ENCODE measurements at places on chromosomes 16 and 17.

GRCh38 chr17:79017546-79018369 lies 6.2 kb upstream of the C1QTNF1 start:
- H3K36me3 ChIP-seq, result no peaks in the 10 kb centered on the region
- DNase-seq, result no peak
- H3K27me3 ChIP-seq, result no peaks in the 10 kb centered on the region
- H3K4me1 ChIP-seq, result no peaks in the 10 kb centered on the region

DNA sequence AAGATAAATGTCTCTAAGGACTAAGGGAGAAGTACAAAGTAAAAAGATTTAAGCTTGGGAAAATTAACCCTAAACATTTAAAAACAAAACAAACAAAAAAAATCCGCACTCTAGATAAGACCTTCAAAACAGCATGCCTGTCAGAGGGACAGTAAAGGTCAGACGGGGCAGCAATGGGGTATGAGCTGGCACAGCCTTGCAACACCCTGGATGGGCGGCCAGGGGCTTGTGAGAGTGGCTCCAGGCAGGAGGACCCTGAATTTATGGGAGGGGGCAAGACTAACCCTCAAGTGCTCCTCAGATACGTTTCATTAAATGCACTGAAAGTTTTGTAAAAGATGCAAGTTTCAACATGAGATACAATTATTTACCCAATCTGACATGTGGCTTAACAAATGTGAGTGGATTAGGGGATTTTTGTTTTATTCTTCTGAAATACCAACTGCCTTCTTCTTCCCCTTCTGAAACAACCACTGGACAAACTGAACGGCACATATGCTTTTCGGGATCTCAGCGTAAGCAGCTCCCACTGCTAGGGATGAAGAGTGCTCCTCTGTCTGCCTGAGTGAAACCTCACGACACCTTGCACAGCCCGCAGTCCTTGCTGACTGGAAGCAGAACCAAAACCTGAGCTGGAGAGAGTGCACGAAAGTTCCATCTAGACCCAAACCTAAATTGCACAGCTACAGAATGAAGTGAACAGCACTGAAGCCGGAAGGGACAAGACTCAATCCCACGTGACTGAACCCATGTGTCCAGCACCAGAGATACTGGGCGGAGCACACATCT lies 128.4 kb downstream of the ANKRD11 start:
- peak overlapping the region; percentile 66 for H3K27ac ChIP-seq
- no peak for DNase-seq
- H3K36me3 ChIP-seq, result no peaks in the 10 kb centered on the region
- no peaks in the 10 kb centered on the region for H3K27me3 ChIP-seq
- no peak overlapping the region for H3K4me3 ChIP-seq
- peaks cover 74% of the 10 kb centered on the region for H3K4me1 ChIP-seq

DNA sequence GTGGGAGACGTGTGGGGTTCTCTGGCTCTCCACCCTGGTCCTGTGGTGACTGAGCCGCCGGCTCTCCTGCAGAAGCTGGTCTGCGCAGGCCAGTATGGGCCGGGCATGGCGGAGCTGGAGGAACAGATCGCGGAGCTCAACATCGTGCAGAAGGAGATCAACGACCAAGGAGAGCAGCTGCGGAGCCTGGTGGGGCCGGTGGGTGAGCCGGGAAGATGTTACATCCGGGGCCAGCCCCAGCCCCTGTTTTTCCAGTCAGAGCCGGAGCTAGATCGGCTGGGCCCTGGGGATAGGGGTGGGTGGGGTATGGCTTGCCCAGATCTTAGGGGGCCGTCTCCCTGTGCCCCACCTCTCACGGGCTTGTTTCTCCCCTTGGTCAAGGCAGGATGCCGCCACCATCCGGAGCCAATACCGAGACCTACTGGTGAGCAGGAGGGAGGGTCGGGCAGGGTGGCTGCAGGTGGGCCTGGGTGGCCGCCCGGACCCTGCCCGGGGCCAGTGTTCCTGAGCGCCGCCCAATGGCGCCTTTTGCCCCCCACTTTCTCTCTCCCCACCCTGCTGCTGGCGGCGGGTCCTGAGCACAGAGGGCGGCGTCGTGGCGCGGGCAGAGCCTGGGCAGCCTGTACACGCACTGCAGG lies 5.0 kb downstream of the EVPLL start:
- H3K36me3 ChIP-seq, result no peaks in the 10 kb centered on the region
- no peaks in the 10 kb centered on the region for H3K4me1 ChIP-seq
- DNase-seq, result no peak
- no peaks in the 10 kb centered on the region for H3K27me3 ChIP-seq
- no peak overlapping the region for H3K27ac ChIP-seq

- no peak overlapping the region for H3K27ac ChIP-seq
- H3K36me3 ChIP-seq, result no peaks in the 10 kb centered on the region
- H3K4me3 ChIP-seq, result no peak overlapping the region
- DNase-seq, result no peak
- H3K4me1 ChIP-seq, result no peaks in the 10 kb centered on the region
These were observed 119.9 kb upstream of the IRX6 start for GRCh38 chr16:55204069-55204468.

DNA sequence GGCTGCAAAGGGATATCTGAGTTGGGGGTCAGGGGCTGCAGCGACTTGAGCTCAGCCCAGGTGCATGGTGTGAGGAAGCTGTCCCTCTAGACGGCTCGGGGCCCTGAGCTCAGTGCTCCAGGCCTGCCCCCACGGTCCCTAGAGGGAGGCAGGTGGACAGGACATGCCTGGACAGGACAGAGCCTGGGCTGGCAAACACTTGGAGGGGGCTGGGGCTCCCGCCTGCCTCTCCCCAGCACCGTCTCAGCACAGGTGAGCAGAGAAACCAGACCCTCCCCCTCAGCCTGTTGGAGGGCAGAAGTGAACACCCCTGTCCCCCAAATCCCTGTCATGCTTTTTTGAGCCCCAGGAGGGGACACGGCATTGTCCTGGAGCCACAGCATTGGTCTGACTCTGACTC lies 11.4 kb upstream of the SLC38A10 start:
- H3K4me3 ChIP-seq, result no peak overlapping the region
- H3K27ac ChIP-seq, result no peak overlapping the region
- no peaks in the 10 kb centered on the region for H3K4me1 ChIP-seq
- no peaks in the 10 kb centered on the region for H3K36me3 ChIP-seq
- DNase-seq, result no peak

- H3K4me1 ChIP-seq, result no peaks in the 10 kb centered on the region
- DNase-seq, result no peak
- no peak overlapping the region for H3K27ac ChIP-seq
- H3K4me3 ChIP-seq, result no peak overlapping the region
- no peaks in the 10 kb centered on the region for H3K27me3 ChIP-seq
These were observed 61.6 kb downstream of the SHISA6 start for GRCh38 chr17:11302401-11303186.

GRCh38 chr17:1577182-1577581 lies 14.6 kb upstream of the PITPNA start:
- no peak overlapping the region for H3K27ac ChIP-seq
- H3K27me3 ChIP-seq, result no peaks in the 10 kb centered on the region
- H3K4me3 ChIP-seq, result no peak overlapping the region
- H3K36me3 ChIP-seq, result no peaks in the 10 kb centered on the region
- H3K4me1 ChIP-seq, result no peaks in the 10 kb centered on the region

DNA sequence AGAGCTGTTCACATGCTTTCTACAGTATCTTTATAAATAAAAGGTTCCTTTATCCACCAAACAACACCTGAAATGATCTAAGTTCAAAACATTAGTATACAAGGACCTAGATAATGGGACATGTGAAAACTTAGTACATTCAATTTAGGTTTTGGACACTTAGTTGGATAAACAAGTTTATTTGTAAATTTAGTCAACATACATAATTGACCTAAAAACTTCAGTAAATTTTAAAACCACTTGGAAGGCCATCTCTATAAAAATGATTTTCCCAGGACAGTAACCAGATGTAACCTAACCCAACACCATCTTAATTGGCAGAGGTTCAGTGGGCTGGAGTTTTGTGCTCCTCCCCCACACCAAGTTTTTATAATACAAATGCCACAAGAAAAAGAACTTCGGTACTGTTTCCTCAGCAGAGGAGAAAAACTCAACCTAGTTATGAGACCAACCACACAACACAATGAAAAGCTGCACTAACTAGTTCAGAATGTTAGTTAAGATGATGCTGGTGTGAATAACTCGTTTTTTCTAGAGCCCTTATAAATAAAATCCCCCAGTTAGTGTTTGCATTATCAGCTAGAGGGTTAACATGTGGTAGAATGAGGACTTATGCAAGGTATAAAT lies 7.2 kb upstream of the UNK start:
- peak overlapping the region; percentile 91 for H3K4me3 ChIP-seq
- peak overlapping the region; percentile 99 for H3K27ac ChIP-seq
- peaks cover 16% of the 10 kb centered on the region for H3K4me1 ChIP-seq

DNA sequence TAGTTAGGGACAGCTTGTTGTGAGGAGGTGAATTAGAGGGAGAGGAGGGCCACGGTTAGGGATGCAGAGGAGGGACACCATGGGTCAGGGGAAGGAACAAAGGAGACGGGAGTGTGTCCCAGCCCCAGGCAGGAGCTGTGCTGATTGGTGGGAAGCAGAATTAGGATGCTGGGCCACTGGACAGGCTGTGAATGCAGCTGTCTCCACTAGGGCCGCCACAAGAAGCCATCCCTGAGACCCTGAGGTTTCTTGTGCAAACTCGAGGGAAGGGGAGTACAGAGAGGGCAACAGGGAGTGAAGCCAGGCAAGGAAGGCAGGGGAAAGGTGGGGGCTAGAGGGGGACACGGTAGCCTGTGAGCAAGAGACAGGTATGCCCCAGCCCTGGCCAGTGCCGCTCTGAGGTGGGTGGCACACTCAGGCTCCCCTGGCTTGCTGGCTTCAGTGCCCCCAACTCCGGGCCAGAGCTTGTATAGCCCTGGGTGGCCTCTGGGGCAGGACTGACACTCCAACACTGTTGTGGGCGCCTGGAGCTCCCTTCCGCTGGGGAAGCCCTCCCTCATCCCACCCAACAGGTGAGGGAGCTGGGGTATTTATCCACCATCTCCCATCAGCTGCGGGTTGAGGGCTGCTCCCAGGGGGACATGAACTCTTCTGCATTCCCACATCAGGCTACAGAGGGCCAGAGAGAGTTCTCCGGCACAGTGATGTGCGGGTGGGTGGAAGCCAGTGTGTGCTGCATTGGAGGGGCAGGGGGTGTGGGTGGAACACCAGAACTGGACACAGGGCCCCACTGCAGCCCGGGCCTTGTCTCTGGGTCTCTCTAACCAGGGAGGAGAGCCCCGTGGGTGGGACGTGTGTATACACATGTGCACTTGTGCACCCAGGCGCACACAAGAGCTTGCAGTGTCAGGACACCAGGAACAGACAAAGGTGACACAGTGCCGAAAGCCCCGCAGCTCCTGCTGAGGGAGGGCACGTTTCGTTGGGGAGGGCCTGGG lies 8.3 kb upstream of the SPPL2C start:
- H3K4me3 ChIP-seq, result no peak overlapping the region
- H3K27ac ChIP-seq, result no peak overlapping the region
- no peaks in the 10 kb centered on the region for H3K36me3 ChIP-seq
- H3K4me1 ChIP-seq, result peaks cover 5% of the 10 kb centered on the region
- H3K27me3 ChIP-seq, result no peaks in the 10 kb centered on the region

DNA sequence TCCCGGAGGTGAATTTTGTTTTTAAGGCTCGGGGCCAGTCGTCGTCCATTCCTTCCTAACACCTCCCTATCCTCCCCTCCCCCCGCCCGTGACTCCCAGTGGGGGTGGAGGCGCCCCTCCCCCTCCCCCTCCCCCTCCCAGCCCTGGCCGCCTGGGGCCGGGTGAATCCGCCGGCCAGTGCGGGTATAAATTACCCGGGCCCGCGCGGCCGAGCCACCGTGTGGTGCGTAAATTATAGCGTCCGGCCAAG lies 2.0 kb upstream of the GSE1 start:
- H3K36me3 ChIP-seq, result no peaks in the 10 kb centered on the region
- H3K27me3 ChIP-seq, result no peaks in the 10 kb centered on the region
- DNase-seq, result no peak
- H3K4me3 ChIP-seq, result peak overlapping the region; percentile 60
- peaks cover 55% of the 10 kb centered on the region for H3K4me1 ChIP-seq

- no peaks in the 10 kb centered on the region for H3K27me3 ChIP-seq
- DNase-seq, result no peak
- H3K27ac ChIP-seq, result no peak overlapping the region
- H3K4me1 ChIP-seq, result peaks cover 35% of the 10 kb centered on the region
- no peaks in the 10 kb centered on the region for H3K36me3 ChIP-seq
These were observed 14.6 kb downstream of the GRB7 start for GRCh38 chr17:39752241-39752881.

DNA sequence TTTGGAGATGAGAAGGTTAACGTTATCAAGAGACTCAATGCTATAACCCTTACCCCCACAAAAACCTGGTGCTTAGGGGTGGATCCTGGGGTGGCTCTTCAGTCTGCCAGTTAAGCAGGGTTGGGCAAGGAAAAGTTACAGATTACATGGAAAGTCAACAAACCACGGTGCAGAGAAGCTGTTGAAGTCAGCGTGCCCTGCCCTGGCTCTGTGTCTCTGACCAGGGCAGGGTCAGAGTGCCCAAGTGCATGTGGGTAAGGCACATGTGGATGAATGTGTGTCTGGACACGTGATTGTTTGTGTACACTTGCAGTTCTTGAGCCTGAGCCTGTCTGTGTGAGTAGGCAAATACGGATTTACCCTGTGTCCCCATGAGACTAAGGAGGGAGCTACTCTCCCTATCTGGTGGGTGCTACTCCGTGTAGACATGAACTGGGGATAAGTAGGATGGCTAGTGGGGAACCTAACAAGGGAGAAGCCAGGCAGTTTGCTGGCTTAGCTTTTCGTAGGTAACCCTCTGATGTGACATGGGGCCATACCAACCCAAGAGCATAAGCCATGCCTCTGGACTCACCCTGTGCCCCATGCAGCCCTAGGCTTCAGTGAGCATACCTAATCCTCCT lies 5.5 kb downstream of the IGFBP4 start:
- DNase-seq, result no peak
- H3K36me3 ChIP-seq, result no peaks in the 10 kb centered on the region
- peaks cover 16% of the 10 kb centered on the region for H3K4me1 ChIP-seq
- no peak overlapping the region for H3K27ac ChIP-seq
- no peak overlapping the region for H3K4me3 ChIP-seq

GRCh38 chr17:30443721-30444120 lies 33.5 kb upstream of the GOSR1 start:
- no peak for DNase-seq
- no peak overlapping the region for H3K4me3 ChIP-seq
- no peaks in the 10 kb centered on the region for H3K27me3 ChIP-seq
- H3K27ac ChIP-seq, result no peak overlapping the region
- H3K4me1 ChIP-seq, result no peaks in the 10 kb centered on the region
- H3K36me3 ChIP-seq, result peaks cover 3% of the 10 kb centered on the region

GRCh38 chr16:89166696-89167424 lies 4.7 kb upstream of the CDH15 start:
- peaks cover 23% of the 10 kb centered on the region for H3K4me1 ChIP-seq
- H3K4me3 ChIP-seq, result no peak overlapping the region
- no peaks in the 10 kb centered on the region for H3K27me3 ChIP-seq
- DNase-seq, result no peak
- H3K36me3 ChIP-seq, result no peaks in the 10 kb centered on the region

- H3K27ac ChIP-seq, result no peak overlapping the region
- H3K4me1 ChIP-seq, result peaks cover 71% of the 10 kb centered on the region
- DNase-seq, result no peak
- no peak overlapping the region for H3K4me3 ChIP-seq
- H3K27me3 ChIP-seq, result no peaks in the 10 kb centered on the region
These were observed 13.9 kb downstream of the SOCS3 start for GRCh38 chr17:78345791-78346494.

- no peaks in the 10 kb centered on the region for H3K36me3 ChIP-seq
- H3K4me1 ChIP-seq, result no peaks in the 10 kb centered on the region
These were observed 26.8 kb upstream of the KDM6B start for GRCh38 chr17:7807206-7807605.

- no peak overlapping the region for H3K27ac ChIP-seq
- DNase-seq, result no peak
- no peak overlapping the region for H3K4me3 ChIP-seq
- peaks cover 31% of the 10 kb centered on the region for H3K4me1 ChIP-seq
These were observed 618 bp downstream of the CCDC78 start for GRCh38 chr16:725463-726187.
